ENCODE measurements at places on chromosomes 12 and 14.

- DNase-seq: no peak
These were observed 975.2 kb upstream of the NOVA1 start for GRCh38 chr14:27573018-27573417.

DNA sequence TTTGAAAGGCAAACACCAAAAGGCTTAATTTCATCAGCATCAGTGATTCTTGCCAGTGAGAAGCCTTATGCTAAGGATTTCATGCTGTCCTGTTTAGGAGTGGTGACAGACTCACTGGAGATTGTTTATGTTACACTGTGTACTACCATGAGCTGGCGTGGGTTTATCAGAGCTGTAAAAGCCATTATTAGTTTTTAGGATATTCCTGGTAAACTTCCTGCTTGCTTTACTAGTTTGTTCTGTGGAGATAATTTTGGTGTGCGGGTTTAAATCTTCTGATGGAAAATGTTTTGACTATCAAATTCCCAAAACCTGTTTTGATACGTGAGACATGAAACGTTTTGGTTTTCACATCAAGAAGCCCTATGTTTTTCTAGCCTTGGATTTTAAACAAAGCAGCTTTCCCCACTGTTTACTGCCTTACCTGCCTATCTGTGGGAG, 15.2 kb downstream of the PPFIBP1 start:
- DNase-seq: no peak

- DNase-seq: no peak
These were observed 21.1 kb downstream of the CINP start for GRCh38 chr14:102341566-102341965.

DNA sequence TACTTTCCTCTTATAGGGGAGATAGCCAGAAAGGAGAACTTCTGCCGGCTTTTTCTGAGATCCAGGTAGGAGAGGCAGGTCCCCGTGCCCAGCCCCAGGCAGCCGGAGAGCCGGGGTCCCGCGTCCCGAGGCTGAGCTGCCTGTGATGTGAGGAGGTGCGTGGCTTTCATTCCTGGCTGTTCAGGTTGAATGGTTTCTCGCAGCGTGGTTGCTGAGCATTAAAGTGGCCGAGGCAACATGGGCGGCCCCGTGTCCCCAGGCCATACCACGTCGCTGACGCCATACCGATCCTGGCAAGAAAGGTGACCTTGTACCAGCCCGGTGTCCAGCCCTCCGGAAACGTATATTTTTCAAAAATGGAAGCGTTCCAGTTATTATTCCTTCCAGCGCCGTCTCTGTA, 116.7 kb upstream of the MYL2 start:
- DNase-seq: no peak

DNA sequence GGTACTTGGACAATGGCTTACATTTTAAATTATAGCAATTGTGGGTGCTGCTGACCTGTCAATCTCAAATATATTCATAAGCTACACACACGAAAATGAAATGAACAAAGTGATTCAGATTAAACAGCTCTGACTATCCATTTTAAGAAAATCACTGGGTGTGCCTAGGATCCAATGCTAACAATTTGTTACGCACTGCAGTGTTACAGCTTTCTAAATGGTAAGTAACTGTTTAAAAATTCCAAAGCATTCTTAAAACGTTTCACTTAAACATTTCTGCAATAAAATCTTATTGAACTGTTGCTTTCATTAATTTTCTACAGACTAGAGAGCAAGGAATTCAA, 18.9 kb downstream of the LMO3 start:
- no peak for DNase-seq

- DNase-seq: no peak
These were observed 6.8 kb upstream of the UNC119B start for GRCh38 chr12:120703311-120703942.

DNA sequence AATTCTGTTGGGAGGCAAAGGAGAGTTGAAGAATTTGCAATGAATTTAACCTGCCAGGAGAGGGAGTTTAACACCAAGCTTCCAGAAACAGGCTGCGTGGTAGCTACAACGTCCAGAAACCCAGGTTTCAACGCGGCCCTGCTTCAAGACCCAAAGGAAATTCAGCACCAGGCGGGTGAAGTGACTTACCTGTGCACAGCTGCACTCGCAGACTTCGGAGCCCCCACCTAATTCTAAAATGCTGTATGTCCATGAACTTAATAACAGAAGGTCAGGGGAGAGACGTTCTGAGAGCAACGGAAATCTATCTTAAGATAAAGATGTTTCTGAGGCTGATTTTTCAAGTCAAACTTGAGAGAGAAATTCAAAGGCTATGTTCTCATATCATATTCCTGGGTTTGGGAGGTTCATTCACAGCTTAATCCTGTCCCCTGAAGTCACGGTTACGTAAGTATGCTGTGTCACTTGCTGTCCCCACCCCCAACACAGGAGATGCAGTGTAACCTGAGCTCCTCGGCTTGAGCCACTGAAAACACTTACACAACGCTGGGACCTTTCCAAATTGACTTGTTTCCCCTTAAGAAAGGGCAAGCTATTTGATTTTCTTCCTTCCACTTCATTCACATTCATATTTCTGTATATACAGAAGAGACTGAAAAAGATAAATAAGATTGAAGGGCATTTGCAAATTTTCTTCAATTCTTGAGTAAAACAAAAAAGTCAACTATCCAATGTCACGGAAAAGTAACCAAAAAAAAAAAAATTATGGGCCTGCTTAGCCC, 22.7 kb downstream of the CLIP1 start:
- peak; percentile 40 for DNase-seq

- no peak for DNase-seq
These were observed 126.9 kb downstream of the KITLG start for GRCh38 chr12:88453323-88453722.

DNA sequence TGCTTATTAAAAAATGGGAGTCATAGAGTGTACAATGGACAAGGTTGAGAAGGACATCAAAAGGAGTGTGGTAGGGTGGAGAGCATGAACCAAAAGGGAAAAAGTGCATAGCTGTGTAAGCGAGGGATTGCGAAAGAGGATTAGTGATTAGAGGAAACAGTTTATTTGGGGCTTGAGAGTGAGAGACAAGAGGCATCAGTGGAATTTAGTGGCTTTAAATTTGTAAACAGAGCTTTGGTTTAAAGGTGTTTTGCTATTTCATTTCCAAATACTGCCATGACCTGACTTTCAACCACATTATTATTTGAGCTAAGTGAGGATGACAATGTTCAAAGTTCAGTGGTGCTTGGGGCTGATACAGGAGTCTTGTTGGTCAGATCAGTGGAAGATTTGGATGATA, 53.4 kb downstream of the SLC16A7 start:
- no peak for DNase-seq

GRCh38 chr12:131511391-131511802, 199.5 kb upstream of the SFSWAP start:
- no peak for DNase-seq

GRCh38 chr14:95237121-95237957, 80.0 kb upstream of the DICER1 start:
- DNase-seq: no peak

DNA sequence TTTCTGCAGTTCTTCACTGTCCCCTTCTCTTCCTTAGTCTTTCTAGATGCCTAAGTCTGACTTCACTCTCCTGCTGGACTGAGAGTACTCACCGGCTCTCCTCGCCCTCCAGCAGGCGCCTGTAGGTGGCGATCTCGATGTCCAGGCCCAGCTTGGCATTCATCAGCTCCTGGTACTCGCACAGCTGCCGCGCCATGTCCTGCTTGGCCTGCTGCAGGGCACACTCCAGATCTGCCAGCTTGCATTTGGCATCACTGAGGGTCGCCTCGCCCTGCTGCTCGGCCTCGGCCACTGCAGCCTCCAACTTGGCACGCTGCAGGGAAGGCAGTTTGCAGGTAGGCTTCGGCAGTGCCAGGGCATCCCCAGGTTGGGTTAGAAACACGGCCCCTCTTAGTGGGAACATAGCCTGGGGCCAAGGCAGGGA, 5.2 kb downstream of the KRT84 start:
- no peak for DNase-seq

DNA sequence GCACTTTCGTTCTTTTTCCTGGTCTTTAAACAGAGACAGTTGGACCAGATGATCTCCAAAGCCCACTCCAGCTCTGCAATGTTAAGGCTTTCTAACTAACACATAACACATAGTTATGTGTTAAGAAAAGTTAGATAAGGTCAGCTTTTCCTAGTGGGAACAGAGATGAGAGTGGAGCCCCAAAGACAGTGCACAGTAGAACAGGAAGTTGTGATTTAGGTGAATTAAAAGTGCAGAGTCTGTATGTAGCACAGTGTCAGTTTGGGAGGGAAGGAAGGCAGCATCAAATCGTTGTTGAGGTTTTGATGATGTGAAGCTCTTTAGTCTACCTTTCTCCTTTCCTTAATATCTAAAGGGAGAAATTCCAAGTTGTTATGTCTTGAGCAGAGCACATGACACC, 31.7 kb downstream of the PRORP start:
- DNase-seq: no peak

DNA sequence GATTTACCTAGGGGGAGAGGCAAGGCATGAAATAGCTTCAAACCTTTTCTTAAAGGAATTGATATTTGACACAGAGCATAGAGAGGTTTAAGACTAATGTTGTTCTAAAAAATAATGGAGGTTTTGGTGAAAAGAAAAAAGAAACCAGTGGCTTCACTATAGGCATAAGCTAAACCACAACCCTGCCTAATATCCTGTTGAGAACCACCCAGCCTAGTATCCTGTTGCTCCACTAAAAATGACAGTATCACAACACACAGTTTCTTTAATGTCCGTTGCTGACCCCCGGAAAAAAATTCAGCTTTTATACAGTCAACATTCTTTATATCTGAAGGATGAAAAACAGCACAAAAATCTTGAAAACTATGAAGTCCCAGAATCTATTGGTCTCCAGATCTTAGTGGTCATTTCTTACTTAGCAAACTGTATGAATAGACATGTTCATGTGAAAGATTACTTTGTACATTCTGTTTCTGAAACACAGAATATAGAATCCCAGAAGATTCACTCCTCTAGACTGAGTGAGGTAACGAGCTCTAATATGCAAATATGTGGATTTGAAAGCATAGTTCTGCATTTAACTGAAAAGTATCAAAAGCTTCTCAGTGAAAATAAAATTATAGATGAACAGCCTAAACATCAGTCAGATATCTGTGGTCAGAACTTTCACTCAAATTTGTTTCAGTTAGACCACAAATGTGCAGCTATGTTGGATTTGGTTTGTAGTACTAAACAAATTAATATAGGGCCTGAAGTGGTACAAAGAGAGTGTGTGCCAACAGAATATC, 40.5 kb downstream of the GALC start:
- no peak for DNase-seq

GRCh38 chr12:32115404-32116104, 8.9 kb downstream of the BICD1 start:
- DNase-seq: no peak

GRCh38 chr12:117002051-117002817, 91.5 kb downstream of the FBXW8 start:
- DNase-seq: no peak

GRCh38 chr12:2641207-2641606, 153.6 kb upstream of the FKBP4 start:
- no peak for DNase-seq

GRCh38 chr12:38903596-38903995, 1.8 kb downstream of the CPNE8 start:
- DNase-seq: no peak

- DNase-seq: no peak
These were observed 60.1 kb downstream of the SEL1L start for GRCh38 chr14:81473456-81474147.

- DNase-seq: no peak
These were observed 329.6 kb downstream of the TMTC2 start for GRCh38 chr12:83016218-83016835.

- DNase-seq: no peak
These were observed 154.4 kb downstream of the CALM1 start for GRCh38 chr14:90551070-90551704.

- DNase-seq: no peak
These were observed 123.5 kb upstream of the NOS1 start for GRCh38 chr12:117484901-117485300.

DNA sequence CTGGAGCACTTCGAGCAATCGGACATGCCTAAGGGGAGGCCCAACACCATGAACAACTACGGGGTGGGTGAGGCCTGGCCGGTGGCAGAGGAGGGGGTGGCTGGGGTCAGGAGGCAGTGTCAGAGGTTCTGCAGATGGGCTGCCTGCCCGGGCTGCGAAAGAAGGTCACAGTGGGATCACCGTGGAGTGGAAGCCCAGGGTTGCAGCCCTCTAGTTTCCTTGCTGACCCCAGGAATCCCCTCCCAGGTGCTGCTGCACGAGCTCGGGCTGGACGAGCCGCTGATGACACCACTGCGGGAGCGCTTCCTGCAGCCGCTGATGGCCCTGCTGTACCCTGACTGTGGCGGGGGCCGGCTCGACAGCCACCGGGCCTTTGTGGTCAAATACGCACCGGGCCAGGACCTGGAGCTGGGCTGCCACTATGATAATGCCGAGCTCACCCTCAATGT, 1.9 kb upstream of the ARL6IP4 start:
- no peak for DNase-seq

DNA sequence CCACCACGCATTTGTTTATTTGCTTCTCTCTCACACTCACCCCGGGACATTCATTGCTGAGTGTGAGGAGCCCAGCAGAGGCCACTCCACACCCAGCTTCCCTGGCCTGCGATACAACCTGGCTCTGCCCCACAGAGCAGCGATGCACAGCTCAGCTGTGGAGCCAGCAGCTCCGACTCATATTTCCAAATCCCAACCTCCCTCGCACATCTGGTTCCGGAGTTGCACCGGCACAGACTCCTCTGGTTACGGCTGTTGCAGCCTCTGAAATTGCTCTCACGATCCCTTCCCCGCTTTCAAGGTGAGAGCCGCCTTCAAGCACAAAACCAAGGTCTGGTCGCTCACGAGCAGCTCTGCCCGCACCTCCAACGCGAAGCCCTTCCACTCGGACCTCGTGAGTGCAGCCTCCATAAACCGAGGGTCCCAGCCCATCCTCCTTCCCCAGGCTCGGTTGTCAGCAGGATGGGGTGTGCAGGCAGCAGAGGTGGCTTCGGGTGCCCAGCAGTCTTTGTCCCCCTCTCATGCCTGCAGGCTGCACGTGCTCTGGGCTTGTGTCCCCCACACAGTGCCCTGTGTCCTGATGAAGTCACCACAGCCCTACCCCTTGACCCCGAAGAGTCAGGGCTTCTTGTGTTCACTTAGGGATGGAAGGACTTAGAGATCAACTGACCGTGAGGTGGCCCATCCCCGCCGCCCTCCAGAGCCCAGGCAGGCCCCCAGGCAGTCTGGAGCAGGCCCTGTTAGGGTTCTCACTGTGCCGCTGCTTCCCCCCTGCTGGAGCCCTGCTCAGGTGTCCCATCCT, 184.3 kb downstream of the ADGRD1 start:
- no peak for DNase-seq

All from NCI-H2081 (cell line).